BJ (cell line): ENCODE measurements at places on chromosomes 2 and 18. TPM values are rescaled to one million over a fixed set of nuclear protein-coding genes. Genes with fewer than 3 reads are reported as not detected.

The IL1F10 gene
- polyA plus RNA-seq = not detected in 2 replicates

The CENPA gene
- polyA plus RNA-seq = 14.7 and 18.9 TPM in 2 replicates

The ABCB6 gene
- 20.3 and 33.4 TPM in 2 replicates for polyA plus RNA-seq

The CNGA3 gene
- not detected in 2 replicates for polyA plus RNA-seq

The MYO5B gene
- polyA plus RNA-seq = 0.13 and 0.18 TPM in 2 replicates

The LOXL3 gene
- polyA plus RNA-seq = 95.8 and 130 TPM in 2 replicates

The SERPINB11 gene
- not detected in 2 replicates for polyA plus RNA-seq

The ERFE gene
- polyA plus RNA-seq = 1.2 and 2.9 TPM in 2 replicates

The CCDC148 gene
- polyA plus RNA-seq = 0.67 and 0.75 TPM in 2 replicates

The PLB1 gene
- polyA plus RNA-seq = 0.38 and 0.39 TPM in 2 replicates

The FMNL2 gene
- polyA plus RNA-seq = 2.4 and 5.1 TPM in 2 replicates

The OR6B2 gene
- not detected in 2 replicates for polyA plus RNA-seq
